T-helper 2 cell treated with Interferon-gamma antibody and Interleukin-4, amounts not matched to agents 5 μg/mL and 100 μg/mL, for 36 hours (primary cell): ENCODE measurements at places on chromosomes 7 and 10.
A peak's percentile ranks its signal among the peaks of the same experiment; 100 is the strongest.

GRCh38 chr10:77392851-77393250, 244.8 kb downstream of the KCNMA1 start:
- peaks cover 4% of the 10 kb centered on the region for H3K27me3 ChIP-seq
- no peaks in the 10 kb centered on the region for H3K36me3 ChIP-seq
- H3K27ac ChIP-seq: no peak overlapping the region
- no peak overlapping the region for H3K4me3 ChIP-seq

DNA sequence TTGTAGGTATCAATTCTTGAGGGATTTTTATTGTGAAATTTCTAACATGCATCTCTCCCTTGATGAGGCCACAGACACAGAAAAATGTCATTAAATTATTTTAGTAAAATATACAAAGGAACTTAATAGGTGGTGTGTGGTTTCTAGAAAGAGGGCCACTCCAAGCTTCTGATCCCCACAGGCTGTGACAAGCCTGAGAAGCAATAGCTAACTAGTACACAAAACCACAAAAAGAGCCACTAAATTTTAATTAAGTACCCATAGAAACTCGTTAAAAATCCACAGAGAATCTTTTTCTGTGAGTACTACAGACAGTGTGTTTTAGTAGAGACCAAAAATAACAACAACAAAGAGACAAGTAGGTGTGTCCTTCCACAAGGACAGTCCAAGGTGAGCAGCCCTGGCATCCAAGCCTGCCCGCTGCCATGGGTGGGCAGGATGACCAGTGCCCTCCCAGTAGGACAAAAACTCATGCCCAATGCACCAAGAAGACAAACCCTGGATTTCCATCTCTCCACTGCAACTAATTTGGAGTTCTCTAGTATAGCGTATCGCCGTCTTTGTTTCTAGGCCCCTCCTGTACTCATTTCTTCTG, 81.0 kb downstream of the RNF216 start:
- H3K27ac ChIP-seq: peak overlapping the region; percentile 84
- H3K4me3 ChIP-seq: peak overlapping the region; percentile 60
- no peaks in the 10 kb centered on the region for H3K27me3 ChIP-seq
- DNase-seq: no peak
- H3K36me3 ChIP-seq: peaks cover 46% of the 10 kb centered on the region

DNA sequence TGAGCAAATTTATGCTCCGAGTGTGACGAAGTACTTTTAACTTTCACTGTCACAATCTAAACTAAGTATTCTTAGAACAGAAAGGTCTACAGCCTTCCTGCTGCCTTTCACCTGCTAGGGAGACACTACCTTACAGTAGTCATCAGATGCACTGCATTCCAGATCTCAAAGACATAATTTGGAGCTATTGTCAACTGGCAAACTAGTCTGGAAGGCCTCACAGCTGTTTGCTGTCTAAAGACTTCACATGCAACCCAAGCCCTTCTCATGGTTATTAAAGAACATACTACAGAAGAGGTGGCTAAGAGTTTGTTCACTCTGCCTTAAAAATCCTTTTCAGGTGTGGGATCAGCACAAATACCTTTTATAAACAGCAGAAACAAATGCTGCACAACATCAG, 91.8 kb upstream of the KCNIP2 start:
- no peak overlapping the region for H3K27ac ChIP-seq
- no peaks in the 10 kb centered on the region for H3K4me1 ChIP-seq
- DNase-seq: no peak
- H3K36me3 ChIP-seq: peaks cover 14% of the 10 kb centered on the region
- no peak overlapping the region for H3K4me3 ChIP-seq

GRCh38 chr7:134500406-134500805, 27.0 kb upstream of the AKR1B10 start:
- peaks cover 3% of the 10 kb centered on the region for H3K4me1 ChIP-seq
- H3K36me3 ChIP-seq: no peaks in the 10 kb centered on the region
- H3K4me3 ChIP-seq: no peak overlapping the region

DNA sequence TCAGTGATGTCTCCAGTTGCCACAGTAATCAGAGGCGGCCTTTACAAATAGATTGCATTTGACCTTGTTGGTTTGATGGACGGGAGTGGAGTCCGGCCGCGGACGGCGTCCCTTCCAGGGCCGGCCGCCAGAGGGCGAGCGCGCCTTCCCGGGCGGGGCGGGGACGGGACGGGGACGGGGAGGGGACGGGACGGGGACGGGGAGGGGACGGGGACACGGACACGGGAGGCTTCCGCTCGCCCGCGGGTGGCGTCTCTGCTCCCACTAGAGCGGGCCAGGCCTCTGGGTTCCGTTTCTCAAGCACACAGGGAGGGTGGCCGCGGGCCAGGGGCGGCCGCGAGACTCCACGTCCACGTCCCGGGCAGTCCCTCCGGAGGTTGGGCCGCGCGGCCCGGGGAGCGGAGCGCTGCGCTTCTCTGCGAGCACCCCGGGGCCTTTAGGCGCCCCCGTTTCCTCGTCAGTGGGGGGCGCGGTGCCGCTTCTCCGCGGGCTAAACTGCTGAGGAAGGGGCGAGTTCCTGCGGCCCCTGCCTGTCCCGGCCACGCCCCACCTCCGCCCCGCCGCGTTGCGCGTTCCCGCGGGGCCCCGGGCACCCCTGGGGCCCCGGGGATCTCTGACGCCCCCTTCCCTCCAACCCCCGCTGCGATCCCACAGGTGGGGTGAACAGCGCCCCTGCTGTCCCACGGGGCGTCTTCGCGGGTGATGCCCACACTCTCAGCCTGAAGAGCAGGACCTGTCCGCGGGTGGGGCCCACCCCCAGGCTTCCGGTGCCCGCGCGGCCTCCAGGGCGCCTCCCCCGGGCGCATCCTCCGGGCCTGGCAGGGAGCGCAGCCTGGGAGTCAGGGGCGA, 84.2 kb upstream of the MKI67 start:
- H3K4me3 ChIP-seq: peak overlapping the region; percentile 74
- H3K27ac ChIP-seq: peak overlapping the region; percentile 36
- peak; percentile 71 for DNase-seq
- H3K4me1 ChIP-seq: peaks cover 13% of the 10 kb centered on the region

GRCh38 chr7:150384406-150385301, 5.5 kb downstream of the ZNF775 start:
- H3K27ac ChIP-seq: no peak overlapping the region
- DNase-seq: no peak
- H3K27me3 ChIP-seq: no peaks in the 10 kb centered on the region

- no peak overlapping the region for H3K27ac ChIP-seq
- H3K4me1 ChIP-seq: peaks cover 11% of the 10 kb centered on the region
- DNase-seq: no peak
- H3K36me3 ChIP-seq: peaks cover 6% of the 10 kb centered on the region
- H3K4me3 ChIP-seq: no peak overlapping the region
Observed at GRCh38 chr10:4849042-4849402, 23.0 kb downstream of the AKR1E2 start.

- H3K27me3 ChIP-seq: no peaks in the 10 kb centered on the region
- H3K4me3 ChIP-seq: peak overlapping the region; percentile 24
- peak overlapping the region; percentile 85 for H3K27ac ChIP-seq
- H3K4me1 ChIP-seq: peaks cover 24% of the 10 kb centered on the region
- no peaks in the 10 kb centered on the region for H3K36me3 ChIP-seq
Observed at GRCh38 chr10:132443983-132444876, 47.2 kb downstream of the PWWP2B start.

GRCh38 chr10:31136930-31137885, 105.5 kb upstream of the ZNF438 start:
- no peaks in the 10 kb centered on the region for H3K27me3 ChIP-seq
- H3K4me1 ChIP-seq: peaks cover 44% of the 10 kb centered on the region
- peak overlapping the region; percentile 86 for H3K27ac ChIP-seq
- H3K4me3 ChIP-seq: peak overlapping the region; percentile 87
- H3K36me3 ChIP-seq: no peaks in the 10 kb centered on the region
- no peak for DNase-seq

DNA sequence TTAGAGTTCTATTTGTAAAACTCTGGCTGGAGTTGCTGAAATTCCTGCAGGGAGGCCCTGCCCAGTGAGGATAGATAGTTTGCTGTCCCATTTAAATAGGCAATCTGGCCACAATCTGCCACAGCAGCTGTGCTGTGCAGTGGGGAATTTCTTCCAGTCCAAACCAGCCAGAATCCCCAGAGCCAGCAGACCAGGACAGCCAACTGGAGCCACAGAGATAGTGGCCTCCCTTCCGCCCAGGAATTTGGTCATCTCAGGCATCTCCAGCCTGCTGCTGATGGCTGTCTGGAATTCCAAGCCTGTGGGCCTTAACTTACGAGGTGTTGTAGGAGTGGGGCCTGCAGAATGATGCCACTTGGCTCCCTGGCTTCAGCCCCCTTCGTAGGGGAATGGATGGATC, 643.4 kb downstream of the DNAJB9 start:
- no peaks in the 10 kb centered on the region for H3K36me3 ChIP-seq
- DNase-seq: no peak
- no peaks in the 10 kb centered on the region for H3K27me3 ChIP-seq
- H3K4me3 ChIP-seq: no peak overlapping the region
- H3K27ac ChIP-seq: no peak overlapping the region
